AG10803 (cell line): ENCODE measurements at places on chromosomes 2 and 18.

- DNase-seq: peak; percentile 72
Measured at GRCh38 chr2:241774419-241775222, 2.0 kb upstream of the GAL3ST2 start.

GRCh38 chr2:67259556-67260342, 137.4 kb upstream of the ETAA1 start:
- DNase-seq: peak; percentile 92

DNA sequence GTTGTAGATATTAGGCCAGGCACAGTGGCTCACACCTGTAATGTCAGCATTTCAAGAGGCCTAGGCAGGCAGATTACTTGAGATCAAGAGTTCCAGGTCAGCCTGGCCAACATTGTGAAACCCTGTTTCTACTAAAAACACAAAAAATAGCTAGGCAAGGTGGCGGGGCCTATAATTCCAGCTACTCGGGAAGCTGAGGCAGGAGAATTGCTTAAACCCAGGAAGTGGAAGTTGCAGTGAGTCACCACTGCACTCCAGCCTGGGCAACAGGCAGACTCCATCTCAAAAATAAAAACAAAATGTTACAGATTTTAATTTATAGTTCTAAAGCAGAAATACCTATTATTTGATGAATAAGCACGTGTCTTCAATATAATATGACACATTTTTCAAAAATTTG, 65.6 kb upstream of the UBXN4 start:
- no peak for DNase-seq

- DNase-seq: no peak
Measured at GRCh38 chr2:169692718-169693117, 1.5 kb downstream of the CFAP210 start.

- DNase-seq: no peak
Measured at GRCh38 chr2:237194906-237195305, 109.2 kb downstream of the COPS8 start.

GRCh38 chr2:180991361-180991760, 11.0 kb downstream of the UBE2E3 start:
- DNase-seq: no peak

- peak; percentile 87 for DNase-seq
Measured at GRCh38 chr18:36757081-36757480, 71.7 kb downstream of the TPGS2 start.

GRCh38 chr18:72086421-72086820, 457.7 kb downstream of the CBLN2 start:
- DNase-seq: no peak

- no peak for DNase-seq
Measured at GRCh38 chr2:237639052-237639835, 11.9 kb downstream of the LRRFIP1 start.

DNA sequence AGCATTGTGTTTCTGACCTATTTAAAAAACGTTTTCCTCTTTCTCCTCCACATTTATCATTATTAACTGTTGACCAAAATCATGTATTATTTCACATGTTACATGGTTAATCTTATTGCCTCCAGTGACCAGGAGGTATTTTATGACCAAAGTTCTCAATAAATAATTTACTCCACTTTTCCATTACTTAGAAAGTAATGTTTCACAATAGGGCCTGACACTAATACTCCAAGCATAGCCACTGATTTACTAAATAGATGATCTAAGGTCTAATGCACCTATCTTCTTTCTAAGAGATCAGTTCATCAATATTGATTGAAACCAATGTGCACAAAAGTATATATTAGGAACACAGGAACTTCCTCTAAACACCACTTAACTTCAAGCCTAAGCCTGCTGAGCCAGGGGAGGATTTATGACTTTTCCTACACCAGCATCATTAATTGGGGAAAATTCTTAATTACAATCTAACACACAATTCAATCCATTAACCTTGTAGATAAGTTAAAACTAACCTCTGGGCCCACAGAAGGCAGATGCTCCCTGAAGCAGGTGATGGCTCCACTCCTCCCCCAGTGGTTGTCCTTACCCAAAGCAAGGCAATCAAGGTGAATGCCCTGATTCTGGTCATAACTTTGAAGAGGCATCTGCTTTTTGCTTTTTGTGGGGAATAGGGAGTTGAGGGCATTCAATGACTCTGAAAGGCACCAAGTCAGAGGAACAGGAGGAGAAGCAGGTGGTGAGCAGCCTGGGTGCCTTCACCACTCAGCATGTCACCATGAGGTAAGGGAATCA, 33.9 kb downstream of the RBMS1 start:
- no peak for DNase-seq

DNA sequence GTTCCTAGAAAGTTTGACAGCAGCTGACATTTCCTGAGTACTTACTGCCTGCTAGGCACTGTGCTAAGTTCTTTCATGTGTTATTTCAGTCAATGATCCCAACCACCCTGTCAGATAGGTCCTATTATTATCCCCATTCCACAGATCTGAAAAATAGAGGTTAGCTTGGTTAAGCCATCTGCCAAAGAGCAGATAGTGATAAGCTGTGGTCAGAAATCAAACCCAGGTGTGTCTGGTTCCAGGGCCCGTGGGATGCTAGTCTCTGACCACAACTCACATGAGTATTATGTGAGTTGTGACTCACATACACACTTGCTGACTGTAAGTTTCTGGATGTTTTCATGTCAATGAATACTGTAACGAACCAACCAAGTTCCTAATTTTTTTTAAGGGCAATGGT, 132.0 kb upstream of the APCDD1 start:
- DNase-seq: peak; percentile 13

- DNase-seq: peak; percentile 54
Measured at GRCh38 chr2:237726401-237726830, 72.2 kb upstream of the RBM44 start.

DNA sequence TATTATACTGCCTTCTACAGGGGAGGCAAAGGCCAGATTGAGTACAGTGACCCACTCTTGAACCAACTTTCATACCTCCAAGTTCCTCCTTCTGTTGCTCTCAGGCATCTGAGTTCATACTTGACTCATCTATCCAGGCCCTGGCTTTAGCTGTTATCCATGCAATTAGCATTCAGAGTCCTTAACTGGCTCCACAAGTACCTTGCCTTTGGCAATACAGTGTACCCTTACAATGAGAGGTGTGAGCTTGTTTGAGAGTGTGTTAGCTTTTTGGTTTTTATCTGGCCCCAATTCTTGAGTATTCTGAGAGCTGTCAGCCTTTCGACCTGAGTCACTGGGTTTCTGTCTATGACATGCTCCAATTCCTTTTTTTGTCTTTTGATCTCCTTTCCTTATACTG, 60.2 kb downstream of the EHD3 start:
- DNase-seq: no peak

DNA sequence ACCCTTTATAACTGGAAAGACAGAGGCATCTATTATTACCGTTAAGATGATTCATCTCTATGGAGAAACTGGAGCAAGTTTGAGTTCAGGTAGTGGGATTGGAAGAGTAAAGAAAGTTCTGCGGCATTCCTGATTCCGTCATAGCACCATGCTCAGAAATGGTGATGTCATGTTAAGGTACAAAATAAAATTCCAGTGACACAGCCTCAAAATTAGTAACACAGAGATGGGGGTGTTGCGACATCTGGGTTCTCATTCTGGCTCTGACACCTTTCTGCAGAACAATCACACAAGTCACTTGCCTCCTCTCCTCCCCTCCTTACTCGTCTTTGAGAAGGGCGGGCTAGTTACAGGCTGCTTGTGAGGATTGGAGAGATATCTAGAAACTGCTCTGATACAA, 105.7 kb downstream of the DPP10 start:
- DNase-seq: no peak

GRCh38 chr2:81576713-81577112, 1272.2 kb upstream of the LRRTM1 start:
- DNase-seq: no peak

DNA sequence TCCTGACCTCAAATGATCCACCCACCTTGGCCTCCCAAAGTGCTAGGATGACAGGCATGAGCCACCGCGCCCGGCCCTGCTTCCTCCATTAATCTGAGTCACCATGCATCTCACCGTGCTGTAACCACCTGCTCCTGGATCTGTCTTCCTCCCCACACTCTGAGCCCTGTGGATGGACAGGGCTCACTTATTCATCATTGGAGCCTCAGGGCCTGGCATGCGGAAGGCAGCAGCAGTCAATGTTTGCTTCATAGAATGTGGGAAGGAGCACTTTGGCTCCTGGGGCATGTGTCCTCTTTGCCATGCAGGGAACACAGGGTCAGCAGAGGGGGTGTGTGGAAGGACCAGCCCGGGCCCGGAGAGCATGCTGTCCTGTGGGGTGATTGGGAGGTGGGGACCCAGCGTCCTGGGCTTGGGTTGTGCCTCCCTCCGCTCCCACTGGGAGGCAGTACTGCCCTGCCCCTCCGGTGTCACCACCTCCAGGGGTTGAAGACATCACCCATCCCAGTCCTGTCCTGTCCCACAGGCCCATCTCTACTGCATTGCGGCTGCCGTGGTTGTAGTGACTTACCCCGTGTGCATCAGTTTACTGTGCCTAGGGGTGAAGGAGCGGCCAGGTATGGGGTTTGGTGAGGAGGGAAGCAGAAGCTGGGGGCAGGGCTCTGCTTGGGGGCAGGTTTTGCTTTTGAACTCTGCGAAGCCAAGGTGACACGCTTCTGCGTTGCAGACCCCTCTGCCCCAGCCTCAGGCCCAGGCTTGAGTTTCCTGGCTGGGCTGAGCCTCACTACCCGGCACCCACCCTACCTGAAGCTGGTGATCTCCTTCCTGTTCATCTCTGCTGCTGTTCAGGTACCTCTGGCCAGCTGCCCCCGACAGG, 11.5 kb downstream of the MFSD2B start:
- DNase-seq: no peak

- no peak for DNase-seq
Measured at GRCh38 chr2:189658306-189659212, 2.7 kb upstream of the ASNSD1 start.
